Upper lobe of left lung (tissue), 6 donors: ENCODE measurements at places on chromosomes 3 and 15.

- DNase-seq = no peak
Measured at GRCh38 chr3:94092086-94092485, 29.2 kb downstream of the NSUN3 start.

DNA sequence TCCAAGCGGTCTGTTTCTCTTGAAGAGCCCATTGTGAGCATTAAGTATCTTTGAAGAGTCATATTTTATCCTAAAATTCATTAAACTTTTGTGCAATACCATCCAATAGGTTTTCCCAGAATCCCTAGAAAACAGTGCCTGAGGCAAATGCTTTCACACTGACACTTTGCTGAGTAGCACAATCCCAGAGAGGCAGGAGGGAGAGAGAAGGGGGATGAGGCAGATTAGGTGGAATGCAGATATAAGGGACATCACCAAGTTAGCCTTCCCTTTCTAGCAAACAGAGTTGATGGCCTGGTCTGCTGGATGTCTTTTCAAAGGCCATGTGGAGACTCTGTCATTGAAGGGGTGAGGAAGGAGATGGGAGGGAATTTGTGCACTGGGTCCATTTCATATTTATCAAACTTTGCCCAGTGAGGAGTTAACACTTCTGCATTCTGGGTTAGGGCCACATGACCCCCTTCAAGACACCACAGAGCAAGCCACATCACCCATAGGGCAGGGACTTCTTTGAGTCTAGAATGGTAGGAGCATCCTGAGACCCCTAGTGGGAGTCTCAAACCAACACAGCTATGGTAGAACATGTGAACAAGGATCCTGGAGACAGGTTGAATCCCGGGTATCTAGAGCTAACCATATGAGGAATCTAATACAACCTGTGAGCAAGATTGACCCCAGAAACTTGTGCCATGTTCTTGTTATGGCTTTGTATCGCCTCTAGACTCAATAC lies 32.0 kb upstream of the SEMA6D start:
- DNase-seq = no peak

GRCh38 chr3:88031642-88032077 lies 27.1 kb downstream of the CGGBP1 start:
- no peak for DNase-seq

- DNase-seq = no peak
Measured at GRCh38 chr15:56654624-56655023, 78.7 kb downstream of the ZNF280D start.

DNA sequence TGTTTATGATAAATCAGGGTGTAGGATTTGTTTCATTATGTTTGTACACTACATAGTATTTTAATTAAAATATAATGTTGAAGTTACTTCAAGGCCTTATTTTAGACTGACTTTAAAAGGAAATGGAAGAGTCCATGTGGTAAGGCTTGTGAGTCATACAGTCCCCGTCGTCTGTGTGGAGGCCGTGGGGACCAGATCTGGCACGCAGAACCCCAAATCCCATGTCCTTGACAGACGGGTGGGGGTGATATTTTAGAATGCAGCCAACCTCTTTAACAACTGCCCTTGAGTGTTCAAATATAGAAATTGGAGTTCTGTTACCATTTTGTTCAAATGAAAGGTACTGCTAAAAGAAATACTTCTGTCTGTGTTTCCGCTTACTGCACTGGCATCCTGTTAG lies 35.8 kb downstream of the ABHD17C start:
- DNase-seq = no peak

DNA sequence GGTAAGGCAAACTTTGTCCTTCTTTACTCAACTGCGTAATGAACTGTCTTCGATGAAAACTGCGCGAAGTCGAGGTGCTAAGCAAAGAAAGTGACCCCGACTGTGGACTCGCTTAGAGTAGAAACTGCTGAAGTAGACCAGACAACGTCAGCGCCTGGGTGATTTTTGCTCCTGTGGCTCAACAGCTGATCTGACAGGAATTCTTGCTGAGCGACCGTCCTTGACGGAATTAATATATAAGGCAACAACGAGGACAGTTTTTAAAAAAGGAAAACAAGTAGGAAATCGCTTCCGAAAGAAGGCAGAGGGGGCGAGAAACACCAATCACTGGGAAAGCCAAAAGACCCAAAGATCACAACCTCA lies 541 bp downstream of the RPS27L start:
- DNase-seq = peak; percentile 51

DNA sequence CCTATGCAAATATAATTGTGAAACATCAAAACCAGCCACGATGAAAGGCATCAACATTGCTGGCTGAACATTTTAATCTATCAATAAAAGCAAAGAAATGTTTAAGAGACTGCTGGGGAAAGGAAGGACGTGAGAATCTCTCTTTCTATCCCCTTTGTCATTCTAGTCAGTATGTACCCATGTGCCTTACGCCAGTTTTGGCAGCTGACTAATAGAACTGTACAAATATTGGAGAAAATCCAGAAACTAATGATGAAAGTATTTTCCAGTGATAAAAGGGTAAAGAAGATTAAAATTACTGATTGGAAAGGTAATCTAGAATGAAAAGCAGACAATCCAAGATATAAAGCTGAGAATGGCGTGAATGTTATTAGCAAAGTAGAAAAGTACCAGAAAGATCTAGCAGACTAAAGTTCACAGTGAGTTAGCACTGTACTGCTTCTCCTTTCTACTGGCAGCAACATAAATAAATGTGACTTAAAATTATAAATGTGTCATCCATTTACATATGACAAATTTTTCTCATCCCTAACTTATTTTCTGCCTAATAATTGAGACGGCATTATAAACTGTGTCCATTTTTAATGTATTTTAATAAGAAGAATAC lies 401.9 kb upstream of the CNTN4 start:
- no peak for DNase-seq
